ENCODE measurements at places on chromosomes 2 and 18.

GRCh38 chr18:34661464-34662087 lies 48.5 kb upstream of the DTNA start:
- DNase-seq: peak; percentile 10

DNA sequence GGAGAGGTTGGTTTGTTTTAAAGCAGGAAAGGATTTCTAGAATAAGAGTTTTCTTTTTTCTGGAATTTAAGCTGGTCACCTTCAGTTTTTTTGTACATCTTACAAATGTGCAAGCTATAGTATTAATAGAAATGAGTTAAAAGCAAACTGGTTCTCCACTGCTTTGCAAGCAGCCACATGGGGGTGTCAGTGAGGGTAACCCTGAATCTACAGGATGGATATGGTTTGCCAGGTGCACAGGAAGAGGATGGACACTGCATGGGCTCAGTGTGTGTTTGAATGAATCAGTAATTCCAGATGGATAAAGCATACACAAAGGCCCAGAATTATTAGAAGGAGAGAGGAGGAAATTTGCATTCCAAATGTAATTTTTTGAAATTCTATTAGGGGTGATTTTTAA lies 89.0 kb downstream of the MAPRE2 start:
- no peak for DNase-seq

DNA sequence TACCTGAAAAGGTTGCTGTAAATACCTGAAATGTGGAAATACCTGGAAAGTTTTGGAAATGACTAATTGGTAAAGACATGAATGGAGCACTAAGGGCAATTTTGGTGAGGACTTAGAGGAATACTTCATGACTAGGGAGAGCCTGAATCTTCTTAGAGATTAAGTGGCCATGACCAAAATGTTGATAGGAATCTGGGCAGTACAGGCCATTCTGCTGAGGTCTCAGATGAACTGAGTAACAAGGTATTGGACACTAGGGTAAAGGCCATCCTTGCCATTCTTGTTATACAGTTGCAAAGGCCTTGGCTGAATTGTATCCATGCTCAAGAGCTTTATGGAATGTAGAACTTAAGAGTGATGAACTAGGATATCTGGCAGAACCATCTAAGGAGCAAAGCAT lies 742.9 kb upstream of the RAB6C start:
- DNase-seq: no peak

- DNase-seq: no peak
These were observed 64.5 kb downstream of the TSPYL6 start for GRCh38 chr2:54191361-54192135.

DNA sequence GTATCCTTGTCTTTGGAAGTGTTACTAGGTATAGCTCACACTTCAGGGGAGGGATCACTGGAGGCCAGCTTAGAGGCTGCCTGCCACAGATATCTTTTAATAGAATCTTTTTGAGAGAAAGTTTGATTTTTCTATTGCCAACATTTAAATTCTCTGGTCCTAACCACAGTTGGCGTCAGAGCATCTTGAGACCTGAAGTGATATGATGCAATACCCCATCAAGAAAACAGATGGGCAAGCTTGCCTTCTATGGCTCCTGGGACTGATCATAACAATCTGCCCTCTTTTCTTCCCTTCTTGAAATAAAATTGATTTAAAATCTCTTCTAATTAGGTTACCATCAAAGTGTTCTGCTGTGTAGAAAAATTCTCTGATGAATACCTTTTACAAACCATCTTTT lies 105.5 kb upstream of the ACKR3 start:
- no peak for DNase-seq

GRCh38 chr2:185222311-185222710 lies 516.3 kb upstream of the FSIP2 start:
- DNase-seq: no peak

DNA sequence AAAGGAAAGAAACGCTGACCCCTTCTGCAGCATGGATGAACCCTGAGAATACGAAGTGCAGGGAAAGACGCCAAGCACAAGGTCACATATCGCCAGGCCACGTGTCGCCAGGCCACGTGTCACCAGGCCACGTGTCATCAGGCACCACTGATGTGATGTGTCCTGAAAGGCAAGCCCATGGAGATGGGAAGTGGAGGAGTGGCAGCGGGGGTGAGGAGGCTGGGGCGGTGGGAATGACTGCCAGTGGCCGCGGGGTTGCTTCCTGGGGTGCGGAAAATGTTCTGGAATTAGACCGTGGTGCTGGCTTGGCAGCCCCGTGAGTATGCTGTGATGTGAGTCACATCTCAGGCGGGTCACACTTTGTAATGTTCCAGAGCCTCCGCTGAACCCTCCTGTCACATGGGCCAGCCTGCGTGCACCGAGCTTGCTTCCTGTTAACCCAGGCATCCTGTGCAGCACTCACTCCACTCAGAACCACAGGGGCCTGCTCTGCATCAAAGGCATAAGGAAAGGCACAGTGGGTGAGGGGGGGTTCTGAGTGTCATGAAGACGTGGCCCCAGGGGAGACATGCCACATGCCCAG lies 39.0 kb downstream of the SLC66A2 start:
- no peak for DNase-seq

DNA sequence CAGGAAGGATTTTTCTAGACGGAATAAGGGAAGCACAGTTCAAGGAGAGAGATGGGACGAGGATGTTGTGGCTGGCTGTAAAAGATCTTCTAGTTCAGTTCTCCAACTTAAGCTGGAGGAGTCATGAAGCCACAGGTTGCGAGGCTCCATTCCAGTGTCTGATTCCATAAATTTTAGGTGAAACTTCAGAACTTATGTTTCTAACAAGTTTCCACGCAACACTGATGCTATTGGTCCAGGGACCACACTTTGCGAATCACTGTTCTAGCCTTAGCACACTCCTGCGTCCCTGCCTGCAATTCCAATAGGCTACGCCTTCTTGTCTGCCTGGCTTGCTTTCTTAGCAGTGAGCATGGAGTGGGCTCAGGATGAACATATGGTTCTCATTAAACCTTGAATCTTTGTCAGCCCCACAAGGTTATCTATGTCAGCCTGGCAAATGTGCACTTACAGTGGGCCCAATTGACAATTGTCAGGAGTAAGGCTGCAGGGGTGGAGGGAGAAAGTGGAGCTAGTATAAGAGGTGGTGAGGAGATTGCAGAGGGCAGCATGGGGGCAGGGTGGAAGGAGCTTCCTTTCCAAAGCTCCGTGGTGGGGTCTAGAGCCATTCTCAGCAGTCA lies 438.1 kb upstream of the ST6GAL2 start:
- no peak for DNase-seq

DNA sequence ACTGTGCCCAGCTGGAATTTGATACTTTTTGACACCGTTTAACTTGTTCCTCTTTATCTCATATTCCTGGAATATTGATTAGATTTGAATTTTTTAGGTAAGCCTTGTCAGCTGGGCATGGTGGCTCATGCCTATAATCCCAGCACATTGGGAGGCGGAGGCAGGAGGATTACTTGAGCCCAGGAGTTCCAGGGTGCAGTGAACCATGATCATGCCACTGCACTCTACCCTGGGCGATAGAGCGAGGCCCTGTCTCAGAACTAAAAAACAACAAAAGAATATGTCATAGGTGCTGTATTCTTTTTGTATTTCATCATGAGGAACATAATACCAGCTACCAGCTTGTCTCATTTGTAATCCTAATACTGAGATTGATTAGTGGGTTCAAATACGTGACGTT lies 90.3 kb downstream of the ZNF532 start:
- DNase-seq: peak; percentile 64

- DNase-seq: no peak
These were observed 142.9 kb upstream of the NDUFV2 start for GRCh38 chr18:8959551-8960135.

DNA sequence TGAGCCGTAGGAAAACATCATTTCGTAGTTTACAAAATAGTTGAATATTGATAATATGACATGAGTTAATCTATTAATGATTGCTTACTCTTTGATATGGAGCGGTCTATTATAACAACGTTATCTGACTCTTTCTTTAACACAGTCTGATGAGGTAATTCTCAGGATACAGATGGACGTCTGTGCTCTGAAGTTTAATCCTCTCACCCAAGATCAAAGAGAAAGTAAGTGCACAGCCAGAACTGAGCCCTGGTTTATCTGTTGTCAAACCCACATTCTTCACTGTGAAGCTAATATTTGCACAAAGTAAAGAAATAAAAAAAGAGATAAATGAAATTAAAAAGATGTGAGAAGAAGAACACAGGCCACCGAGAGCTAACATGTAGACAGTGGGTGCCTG lies 190.9 kb upstream of the COPS8 start:
- DNase-seq: no peak

GRCh38 chr2:183269956-183270355 lies 145.7 kb downstream of the NUP35 start:
- no peak for DNase-seq

- DNase-seq: no peak
These were observed 311.2 kb upstream of the PKDCC start for GRCh38 chr2:41736586-41736985.

DNA sequence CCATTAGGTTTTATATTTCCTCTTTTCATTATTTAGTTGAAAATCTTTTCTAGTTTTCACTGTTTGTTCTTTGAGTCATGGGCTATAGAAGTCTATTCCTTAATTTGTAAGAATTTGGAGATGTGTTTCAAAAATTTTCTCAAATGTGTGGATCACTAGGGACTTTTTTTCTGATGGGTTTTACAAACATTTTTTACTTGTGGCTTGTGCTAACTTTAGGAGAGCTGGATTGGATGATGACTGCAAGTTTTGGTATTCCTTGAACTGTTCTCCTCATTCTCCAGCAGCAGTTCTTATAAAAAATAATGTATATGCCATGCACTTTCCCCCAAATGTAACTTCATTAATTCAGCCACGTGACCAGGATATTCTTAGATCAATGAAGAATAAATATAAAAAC lies 94.7 kb upstream of the CWC22 start:
- DNase-seq: no peak

GRCh38 chr18:79577451-79578395 lies 101.9 kb upstream of the CTDP1 start:
- DNase-seq: peak; percentile 11

DNA sequence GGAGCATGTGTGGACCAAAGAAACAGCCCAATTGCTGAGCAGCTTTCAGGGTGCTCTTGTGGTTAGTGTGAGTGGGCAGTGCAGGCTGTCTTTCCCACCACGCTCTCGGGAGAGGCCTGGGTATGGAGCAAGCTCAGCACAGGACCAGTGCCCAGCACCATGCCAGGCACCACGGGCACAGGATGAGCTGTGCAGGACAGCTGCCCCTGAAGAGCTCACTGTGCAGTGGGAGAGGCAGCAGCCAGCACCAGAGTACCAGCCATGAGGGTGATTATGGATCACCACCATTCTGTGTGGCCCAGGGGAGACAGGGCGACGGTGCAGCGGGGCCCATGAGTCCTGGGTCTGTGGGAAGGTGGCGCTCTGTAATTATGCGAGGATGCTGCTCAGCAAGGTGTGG lies 29.7 kb upstream of the FAHD2A start:
- no peak for DNase-seq

DNA sequence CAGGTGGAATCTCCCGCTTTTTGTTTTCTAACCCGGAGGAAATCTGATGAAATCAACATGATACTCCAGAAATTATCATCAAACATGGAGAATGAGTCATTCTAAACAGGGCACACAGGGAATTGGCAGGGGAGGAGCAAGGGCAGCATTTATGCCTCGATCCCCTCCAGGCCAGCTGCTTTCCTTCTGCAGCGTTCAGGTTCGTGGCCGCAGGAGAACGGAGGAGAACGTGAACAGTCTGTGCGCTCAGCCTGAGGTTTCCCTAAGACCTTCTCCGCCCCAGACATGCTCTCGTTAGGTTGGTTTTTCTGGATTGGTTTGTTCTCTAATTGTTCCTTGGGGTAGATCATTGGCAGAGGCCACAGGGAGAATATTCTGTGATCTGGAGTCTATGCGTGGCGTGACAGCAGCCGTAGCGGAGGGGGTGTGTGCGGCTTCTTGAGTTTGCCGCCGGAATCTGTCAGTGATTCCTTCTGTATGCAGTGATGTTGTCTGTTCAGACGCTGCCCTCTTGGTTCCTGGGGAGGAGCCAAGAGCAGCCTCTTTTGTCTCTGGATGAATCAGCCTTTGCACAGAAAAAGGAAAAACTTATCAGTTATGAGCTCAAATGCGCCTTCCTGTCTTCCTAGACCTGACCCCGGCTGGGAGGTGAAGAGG lies 75.9 kb downstream of the SH3BP4 start:
- no peak for DNase-seq

DNA sequence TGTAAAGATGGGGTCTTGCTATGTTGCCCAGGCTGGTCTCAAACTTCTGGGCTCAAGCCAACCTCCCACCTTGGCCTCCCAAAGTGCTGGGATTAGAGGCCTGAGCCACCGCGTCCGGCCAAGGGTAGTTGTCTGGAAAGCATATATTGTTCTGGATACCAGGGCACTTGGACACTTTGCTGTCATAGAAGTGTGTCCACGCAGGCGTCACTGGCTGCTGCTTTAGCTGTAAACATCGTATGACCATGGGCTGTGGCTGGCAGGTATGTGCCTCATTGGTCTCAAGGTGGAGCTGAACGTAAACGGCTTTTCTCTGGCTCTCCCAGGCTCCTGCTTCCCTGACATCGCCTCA lies 3.2 kb upstream of the GPR35 start:
- peak; percentile 2 for DNase-seq

DNA sequence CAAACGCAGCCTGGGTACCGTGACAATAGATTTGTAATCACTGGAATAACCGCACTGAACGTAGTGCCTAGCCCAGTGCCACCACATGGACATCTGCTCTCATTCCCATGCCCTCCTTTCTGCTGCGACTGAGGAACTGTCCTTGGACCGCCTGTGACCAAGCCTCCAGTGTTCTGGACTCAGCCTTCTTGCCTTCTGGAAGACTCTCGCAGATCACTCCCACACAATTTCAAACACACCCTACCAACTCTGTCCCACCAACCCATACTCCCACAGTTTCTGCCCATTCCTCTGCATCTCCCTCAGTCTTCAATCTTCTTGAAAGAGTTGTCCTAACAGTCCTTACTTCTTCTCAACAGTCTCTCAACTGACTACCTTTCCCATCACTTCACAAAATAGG lies 2.1 kb downstream of the RNF149 start:
- DNase-seq: no peak

- DNase-seq: no peak
These were observed 156.8 kb downstream of the L3MBTL4 start for GRCh38 chr18:6257950-6258349.

GRCh38 chr2:158099716-158100115 lies 2.0 kb upstream of the UPP2 start:
- DNase-seq: no peak

GRCh38 chr2:158443606-158444005 lies 12.9 kb downstream of the CCDC148 start:
- no peak for DNase-seq

DNA sequence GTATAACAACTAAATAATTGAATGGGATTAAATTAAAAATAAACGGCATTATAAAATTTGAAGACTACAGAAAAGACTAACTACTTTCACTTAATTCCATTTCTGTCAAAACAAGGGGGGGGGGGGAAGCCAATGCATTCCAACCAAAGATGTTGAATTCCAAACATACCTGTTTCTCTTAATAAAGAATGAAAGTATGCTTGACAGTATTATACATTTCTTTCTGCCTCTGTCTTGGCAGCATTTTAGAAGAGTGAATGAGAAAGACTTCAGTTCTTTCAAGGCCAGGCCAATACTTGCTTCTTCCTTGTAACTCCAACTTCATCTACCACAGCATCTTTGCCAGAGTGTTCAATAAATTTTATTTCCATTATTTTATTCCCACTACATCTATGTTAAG lies 65.9 kb downstream of the PDE11A start:
- no peak for DNase-seq

All from WERI-Rb-1 (cell line).